ENCODE measurements at places on chromosomes 13 and 19.

DNA sequence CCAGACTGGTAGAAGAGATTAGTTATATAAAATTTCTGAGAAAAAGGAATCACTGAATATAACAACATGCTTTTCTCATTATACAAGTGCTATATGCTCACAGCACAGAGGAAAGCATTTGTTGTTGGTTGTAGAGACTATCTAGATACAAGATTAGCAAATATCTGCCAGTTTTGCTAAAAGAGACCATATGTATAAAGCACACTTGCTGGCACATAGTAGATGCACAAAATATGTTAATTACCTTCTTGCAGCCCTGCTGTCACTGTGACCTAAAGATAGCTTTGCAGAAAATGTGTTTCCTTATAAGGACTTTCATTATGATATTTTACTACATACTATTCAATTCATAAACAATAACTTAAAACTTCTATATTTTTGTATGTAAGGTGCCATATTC is 755.1 kb downstream of the PCDH9 start:
- DNase-seq: no peak

GRCh38 chr13:50452756-50453155 is 390.7 kb downstream of the DLEU7 start:
- DNase-seq: no peak

- DNase-seq: peak; percentile 70
These were observed 15.7 kb downstream of the RANBP3 start for GRCh38 chr19:5961969-5962945.

DNA sequence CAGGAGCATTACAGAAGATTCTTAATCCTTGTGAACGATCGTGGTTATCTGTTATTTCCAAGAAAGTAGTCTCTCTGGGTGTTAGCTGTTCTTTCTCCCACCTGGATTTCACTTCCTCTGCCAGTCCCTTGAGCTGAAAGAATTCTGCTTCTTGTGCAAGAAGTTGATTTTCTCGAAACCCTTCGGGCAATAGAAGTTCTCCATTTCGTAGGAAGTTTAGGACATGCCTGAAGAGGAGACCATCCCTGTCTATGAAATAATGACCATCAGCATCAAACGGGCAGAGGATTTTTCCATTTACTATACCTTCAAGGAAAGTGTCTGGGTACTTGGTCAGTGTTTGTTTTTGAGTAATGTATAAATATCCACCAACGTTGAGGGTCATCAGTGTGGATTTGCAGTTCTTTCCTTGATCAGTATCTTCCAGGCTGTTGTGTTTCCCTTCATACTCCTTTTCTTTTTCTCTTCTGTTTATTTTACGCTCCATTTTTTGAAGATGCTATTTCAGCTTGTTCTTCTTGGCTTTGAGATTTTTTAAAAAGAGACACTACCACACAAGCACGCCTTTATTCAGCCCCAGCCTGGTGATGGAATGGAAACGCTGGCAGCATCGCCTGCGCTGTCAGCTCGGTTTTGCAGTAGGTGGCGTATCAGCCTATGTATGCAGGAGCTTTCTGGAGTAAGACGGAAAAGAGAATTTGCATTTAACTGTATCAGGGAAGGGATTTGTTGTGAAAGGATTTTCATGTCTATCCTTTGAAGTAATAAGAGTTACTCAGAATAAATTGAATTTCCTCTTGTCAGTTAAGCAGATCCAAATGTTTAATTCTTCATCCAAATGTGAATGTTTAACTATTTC is 6.5 kb downstream of the KCTD4 start:
- peak; percentile 79 for DNase-seq

All from right cardiac atrium (tissue), 5 donors.